ENCODE measurements at places on chromosomes 3 and 15.

GRCh38 chr3:188385295-188385694 is 231.3 kb downstream of the LPP start:
- no peak for DNase-seq

DNA sequence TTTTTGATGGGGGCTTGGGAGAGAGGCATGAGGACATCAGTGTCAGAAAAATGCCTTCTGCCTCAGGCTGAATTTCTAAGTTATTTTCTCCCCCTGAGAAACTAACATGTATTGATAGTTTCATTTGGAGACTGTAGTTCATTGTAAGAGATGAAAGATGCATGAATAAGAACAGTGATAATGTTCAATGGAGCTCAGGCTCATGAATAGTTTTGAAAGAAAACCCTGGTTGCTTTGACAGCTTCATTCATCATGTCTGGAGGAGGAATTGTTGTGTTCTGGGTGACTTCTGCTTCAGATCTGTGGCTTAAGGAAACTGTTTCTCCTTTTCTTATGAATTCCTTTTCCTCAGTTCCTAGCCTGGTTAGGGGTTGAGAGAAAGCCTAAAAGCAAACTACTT is 204.0 kb upstream of the LRRC3B start:
- no peak for DNase-seq

DNA sequence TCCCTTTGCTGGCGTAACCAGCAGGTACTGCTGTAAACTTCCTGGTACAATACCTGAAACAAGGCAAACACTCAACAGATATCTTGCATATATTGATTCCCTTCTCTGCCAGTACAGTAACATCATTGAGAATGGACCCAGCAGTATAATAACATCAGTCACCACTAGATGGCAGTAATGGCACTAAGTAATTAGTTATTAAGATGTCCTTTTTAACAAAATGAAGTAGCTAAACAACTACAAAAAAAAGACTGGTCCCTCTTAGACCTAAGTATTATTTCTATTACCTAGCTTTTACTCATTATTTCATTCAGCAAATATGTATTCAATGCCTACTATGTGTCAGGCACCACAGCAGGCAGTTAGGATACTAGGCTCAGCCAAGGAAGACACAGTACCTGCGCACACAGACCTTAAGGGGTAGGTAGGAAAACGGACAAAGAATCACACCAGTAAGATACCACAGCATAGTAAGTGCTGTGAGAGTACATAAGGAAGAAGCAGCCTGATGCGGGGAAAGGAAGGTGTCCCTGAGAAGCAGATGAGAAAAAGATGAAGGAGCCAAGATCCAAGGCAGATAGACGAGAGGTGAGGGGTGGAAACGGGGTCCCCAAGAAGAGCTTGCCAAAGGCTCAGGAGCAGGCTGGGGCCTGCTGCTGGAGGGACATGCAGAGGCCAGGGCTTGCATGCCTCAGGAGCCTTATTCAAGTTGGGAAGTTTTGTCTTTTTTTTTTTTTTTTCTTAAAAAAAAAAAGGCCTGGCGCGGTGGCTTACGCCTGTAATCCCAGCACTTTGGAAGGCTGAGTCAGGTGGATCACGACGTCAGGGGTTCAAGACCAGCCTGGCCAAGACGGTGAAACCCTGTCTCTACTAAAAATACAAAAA is 102.7 kb upstream of the CHD2 start:
- no peak for DNase-seq

DNA sequence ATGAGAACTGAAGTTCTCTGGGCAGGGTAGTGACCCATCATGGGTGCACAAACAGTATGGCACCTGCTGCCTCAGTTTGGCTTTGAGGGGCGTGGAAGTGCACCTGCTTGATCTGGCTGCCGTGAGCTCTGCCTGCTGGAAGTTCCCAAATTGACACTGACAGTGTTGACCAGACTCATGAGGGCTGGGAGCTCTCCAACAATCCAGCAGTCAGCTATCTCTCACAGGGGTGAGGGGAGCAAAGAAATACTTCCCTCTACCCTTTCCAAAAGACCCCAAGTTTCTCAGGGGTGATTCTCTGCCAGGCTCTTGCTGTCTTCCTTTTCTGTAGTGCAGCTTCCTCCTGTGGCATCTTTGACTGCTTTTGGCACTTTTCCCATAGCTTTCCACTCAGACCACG is 49.4 kb upstream of the ROBO1 start:
- DNase-seq = no peak

DNA sequence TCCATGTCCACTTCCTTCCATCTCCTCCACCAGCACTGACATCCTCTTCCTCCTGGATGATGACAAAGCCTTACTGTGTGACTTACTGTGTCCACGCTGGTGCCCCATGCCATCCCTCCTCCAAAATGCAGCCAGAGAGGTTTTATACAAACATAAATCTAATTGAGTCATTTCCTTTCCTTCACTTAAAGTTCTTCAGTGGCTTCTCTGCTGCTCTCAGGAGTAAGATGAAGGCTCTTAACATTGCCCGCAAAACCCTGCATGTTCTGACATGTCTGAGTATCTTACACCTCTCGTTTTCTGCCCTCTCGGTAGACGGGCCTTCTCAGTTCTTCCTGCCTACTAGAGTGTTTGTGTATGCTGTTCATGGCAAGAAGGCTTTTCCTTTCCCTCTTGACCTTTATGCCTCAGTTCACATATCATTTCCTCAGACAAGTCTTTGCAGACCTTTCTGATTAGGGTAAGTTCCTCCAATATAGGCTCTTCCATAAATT is 175.5 kb downstream of the CFAP20DC start:
- DNase-seq = no peak

- DNase-seq = no peak
Observed at GRCh38 chr3:70488816-70489215, 176.4 kb upstream of the MDFIC2 start.

DNA sequence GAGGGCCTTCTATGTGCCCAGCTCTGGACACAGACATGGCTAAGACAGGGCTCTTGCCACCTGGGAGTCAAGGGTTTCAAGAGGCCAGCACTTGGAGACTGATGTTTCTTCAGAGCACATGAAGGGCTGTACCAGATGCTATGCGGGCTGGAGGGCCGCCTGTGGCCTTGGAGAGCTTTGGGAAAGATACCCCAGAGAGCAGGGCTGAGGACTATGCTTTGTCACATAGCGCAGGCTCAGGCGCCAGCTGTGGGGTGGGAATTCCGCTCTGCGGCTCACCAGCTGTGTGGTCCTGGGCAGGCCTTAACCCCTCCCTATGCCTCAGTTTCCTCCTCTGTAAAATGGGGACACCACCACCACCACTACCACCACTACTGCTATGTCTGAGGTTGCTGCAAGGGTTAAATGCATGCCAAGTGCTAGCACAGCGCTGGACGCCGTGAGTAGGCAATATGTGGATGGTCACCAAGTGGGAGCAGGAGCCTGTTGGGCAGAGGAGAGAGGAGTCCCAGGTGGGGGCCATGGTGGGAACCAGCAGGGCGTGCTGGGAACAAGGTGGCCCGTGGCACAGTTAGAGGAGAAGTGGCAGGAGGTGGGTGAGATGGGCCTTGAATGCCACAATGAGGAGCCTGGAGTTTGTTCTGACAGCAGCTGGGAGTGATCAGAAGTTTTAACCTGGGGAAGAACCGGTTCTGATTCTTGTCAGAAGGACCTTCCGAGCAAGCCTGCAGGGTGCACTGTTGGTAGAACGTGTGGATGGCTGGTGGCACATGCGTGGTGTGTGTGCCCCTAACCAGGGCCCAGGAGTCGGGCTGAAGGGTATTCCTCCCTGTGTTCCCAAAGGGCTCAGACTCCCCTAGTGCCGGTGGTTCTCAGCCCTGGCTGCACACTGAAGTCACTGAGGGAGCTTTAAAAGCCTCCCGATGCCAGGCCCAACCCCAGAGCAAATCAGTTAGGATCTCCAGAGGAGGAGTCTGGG is 41.7 kb downstream of the FEM1B start:
- DNase-seq = no peak

GRCh38 chr3:184591789-184592188 is 30.2 kb downstream of the EPHB3 start:
- no peak for DNase-seq

- DNase-seq = no peak
Observed at GRCh38 chr3:94822298-94822697, 759.4 kb downstream of the NSUN3 start.

GRCh38 chr15:67349634-67350033 is 95.0 kb downstream of the IQCH start:
- no peak for DNase-seq

DNA sequence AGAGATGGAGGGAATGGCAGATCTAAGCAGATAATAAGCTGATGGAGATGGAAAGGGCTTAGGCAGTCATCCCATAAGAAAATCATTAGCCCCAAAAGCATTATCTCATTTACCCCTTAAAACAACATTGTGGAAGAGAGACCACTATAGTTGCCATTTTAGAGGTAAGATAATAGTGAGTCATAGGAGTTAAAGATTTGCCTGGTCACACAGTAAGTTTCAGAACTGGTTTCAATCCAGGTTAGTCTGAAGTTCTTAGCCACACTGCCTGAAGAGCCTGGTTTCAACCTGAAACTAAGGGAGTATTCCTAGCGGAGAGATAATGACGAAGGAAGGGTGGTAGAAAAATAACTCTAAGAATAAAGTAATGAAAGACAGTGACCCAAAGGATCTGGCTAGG is 13.0 kb upstream of the UBR1 start:
- no peak for DNase-seq

DNA sequence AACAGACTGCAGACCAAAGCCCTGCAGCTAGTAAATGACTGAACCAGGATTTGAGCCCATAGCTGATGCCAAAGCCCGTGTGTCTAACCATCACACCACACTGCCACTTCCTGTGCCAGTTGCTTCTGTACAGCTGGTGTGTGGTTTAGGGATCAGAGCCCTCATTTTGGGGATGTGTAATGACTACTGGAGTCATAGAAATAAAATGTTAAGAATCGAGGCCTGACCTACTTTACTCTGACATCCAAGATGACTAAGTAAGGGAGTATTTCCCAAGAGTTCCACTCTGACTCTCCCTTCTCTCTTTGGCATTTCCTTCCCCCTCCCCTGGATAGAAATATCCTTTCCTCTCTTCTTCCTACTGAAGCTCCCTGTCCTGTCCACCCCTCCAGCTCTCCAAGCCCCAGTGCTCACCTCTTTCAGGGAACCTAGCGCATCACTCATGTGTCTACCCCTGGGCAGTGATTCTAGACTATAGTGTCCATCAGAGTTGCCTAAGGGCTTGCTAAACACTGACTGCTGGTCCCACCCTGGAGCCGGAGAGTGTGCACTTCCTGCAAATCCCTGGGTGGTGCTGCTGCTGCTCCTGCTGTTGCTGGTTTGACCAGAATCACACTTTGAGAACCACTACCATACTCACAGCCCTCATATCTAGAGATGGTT is 53.8 kb downstream of the MGLL start:
- peak; percentile 95 for DNase-seq

DNA sequence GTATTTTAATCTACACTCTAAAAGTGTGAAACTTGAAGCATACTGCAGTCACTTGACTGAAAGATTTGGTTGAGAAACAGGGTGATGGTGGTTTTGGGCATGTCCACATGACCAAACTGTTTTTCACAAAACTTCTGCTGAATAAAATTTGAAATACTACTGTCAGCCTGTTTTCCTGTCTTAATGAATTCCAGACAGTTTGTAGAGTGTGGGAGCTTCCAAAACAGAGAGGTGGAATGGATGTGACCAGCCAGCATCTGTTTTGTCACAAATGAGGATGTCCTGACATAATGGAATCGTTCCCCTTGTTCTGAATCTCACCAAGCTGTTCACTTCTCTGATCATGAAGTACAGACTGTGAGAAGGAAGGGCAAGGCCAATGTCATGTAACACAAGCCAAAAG is 11.8 kb downstream of the MITF start:
- no peak for DNase-seq

DNA sequence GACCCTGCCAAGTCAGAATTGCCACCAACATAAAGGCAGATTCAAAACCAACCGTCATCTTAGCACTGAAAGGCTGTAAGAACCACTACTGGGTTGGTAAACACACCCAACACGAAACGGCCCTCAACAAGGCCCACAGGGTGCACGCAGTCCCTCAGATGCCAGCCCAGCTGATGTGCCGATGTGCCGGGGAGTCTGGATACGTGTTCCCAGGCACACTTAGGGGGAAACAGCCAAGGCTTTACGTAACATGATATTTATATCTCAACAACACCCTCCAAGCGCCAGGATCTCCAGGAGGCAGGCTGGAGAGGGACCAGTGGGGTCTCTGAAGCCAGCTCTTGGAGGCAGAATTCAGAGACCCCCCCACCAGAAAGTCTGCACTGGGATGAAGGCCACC is 14.2 kb downstream of the POC1A start:
- no peak for DNase-seq

DNA sequence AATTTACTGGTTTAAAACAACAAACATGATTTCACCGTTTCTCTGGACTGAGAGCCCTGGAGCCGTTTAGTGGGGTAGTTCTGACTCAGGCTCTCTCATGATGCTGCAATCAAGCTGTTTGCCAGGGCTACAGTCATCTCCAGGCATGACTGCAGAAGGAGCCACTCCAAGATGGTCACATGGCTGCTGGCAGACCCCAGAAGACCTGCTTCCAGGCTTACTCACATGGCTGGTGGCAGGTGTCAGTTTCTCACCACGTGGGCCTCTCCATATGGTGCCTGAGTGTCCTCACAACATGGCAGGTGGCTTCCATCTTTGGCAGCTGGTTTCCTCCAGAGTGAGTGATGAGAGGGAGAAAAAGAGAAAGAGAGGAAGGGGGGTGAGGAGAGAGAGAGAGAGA is 378.3 kb upstream of the RGMA start:
- no peak for DNase-seq

GRCh38 chr3:16090706-16091105 is 83.8 kb upstream of the GALNT15 start:
- DNase-seq = no peak

- no peak for DNase-seq
Observed at GRCh38 chr3:55687526-55687925, 200.4 kb upstream of the WNT5A start.

DNA sequence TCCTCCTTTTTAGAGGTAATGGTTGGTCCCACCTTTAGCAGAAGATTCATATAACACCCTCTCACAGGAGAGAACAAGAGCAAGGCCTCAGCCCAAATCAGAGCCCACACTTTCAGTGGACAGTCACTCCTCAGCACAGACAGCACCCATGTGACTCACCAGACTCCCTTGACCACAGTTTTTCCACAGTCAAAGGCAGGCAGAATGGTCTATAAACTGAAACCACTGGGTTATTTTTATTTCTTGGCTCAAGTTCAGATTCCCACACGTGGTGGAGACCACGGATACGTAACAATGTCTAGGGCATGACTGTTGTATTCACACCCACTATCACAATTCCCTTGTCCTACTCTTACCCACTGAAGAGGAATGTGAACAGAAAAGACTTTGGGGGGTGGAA is 237.8 kb upstream of the UBE2E1 start:
- DNase-seq = peak; percentile 92

DNA sequence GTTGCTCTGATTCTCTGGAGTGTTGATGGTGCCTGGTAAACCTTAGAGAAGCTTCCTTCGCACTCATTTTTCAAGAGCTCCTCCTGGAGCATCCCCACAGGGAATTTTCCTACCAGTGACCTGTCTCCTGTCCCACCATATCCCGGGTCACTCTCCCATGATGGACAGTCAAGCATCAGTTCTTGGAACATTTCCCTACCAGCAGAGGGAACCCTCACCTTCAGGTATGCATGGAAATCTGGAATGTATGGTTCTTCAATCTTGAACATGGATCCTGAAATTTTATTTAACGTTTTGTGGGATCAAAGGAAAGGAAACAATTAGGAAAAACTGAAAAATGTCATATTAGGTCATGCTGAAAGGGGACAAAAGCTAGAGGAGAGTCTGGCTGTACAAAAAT is 153.8 kb downstream of the SPATA16 start:
- no peak for DNase-seq
